ENCODE measurements at places on chromosomes 1 and 21.

DNA sequence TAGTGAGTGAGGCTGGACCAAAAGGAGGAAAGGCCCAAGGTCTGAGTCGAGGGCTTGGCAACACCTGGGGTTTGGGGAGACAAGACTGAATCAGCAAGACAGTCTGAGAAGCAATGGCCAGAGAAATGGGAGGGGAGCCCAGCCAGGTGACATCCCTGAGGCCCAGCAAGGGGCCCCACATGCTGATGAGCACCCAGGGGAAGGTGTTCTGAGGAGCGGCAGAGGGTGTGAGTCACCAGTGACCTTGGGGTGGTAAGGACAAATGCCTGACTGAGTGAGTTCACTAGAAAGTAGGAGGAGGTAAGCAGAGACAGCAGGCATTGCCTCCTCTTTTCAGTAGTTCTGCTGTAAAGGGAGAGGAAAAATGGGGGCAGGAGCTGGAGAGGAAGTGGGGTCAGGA lies 192.4 kb upstream of the GALNT2 start:
- no peak for DNase-seq

- no peak for DNase-seq
Observed at GRCh38 chr1:56571448-56571847, 7.9 kb downstream of the PLPP3 start.

GRCh38 chr1:20074055-20074724 lies 4.2 kb downstream of the PLA2G5 start:
- no peak for DNase-seq

DNA sequence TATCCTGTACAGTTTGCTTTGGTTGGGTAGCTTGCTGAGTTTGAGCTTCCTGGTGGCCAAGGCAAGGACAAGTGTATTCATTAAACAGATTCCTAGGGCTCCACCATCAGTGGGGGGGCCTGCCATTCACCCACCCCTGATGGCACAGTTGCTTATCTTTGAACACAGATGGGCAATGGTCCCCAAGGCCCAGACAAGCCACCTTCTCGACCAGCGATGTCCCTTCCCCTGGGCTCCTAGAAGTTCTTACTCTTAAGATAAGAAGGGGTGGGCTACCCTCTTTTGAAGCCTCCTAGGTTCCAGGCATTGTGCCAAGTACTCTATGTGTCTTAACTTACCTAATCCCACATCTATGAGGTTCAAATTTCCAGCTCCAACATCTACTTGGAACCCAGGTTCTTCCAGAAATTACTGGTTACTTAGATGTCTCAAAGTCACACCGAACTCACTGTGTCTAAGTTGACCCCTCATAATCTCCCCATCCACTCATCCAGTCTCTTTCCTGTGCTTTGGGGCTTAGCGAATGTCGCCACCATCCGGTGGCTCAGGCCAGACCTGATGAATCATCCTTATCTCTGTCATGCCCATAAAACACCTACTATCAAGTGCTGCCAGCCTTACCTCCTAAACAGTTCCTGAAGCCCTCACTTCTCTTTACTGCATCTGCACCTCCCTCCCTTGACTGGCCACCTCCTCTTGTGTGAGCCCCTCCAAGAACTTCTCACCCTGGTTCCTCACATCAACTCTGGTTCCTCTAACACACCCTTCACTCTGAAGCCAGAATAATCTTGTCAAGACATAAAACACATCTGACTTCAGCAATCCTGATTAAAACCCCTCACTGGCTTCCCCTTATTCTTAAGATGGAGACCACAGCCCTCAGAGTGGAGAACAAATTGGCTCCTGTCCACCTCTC lies 50.1 kb downstream of the KLHDC7A start:
- DNase-seq, result no peak

DNA sequence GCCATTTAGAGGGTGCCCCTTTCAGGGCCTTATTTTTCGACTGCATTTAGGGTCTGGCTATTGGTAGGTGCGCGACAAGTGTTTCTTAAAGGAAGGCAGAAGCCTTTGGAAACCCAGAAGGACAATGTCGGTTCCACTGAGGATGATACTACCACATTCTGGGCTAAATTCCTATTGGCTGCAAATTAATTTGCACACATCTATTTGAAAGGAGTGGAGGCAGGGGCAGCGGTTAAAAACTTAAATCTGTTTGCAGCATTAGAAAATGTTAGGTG lies 1.1 kb downstream of the PATJ start:
- no peak for DNase-seq

GRCh38 chr1:198352975-198353695 lies 187.3 kb downstream of the ATP6V1G3 start:
- no peak for DNase-seq

GRCh38 chr1:32783851-32784250 lies 33.3 kb downstream of the YARS1 start:
- peak; percentile 68 for DNase-seq

DNA sequence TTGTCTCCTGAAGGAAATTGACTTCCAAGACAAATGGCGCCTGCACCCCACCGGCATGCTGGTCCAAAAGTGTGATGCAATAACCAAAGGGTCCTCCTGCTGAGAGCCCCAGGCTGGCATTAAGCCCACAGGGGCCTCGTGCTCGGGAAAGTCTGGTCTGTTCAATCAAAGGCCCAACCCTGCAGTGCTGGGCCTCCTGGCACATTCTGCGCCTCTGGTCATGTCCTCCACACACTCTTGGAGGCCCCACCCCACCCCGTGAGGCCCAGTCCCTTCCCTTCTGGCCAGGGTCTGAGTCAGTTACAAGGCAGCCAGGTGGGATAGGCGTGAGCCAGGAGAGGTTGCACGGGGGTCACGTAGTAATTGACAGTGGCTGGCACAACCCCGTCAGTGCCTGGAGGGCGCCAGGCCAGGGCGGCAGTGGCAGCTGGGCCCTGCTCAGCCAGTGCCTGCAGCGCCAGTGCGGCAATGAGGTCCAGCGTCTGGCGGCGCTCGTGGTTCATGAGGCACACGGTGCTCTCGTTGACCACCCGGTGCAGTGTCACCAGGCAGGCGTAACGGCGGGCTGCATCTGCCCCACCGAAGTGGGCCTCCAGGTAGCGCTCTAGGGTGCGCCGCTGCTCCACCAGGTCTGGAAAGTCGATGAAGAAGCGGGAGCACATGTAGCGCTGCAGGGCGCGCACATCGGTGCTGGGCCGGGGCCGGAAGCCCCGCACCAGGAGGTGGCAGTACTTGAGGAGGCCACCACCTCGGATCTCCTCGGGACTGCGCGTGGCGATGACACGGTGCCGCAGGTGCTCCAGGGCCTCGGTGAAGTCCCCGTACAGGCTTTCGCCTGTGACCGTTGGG lies 6.8 kb downstream of the TENT5B start:
- DNase-seq, result no peak

- no peak for DNase-seq
Observed at GRCh38 chr1:245687636-245688535, 533.1 kb downstream of the KIF26B start.
